ENCODE measurements at places on chromosomes 7 and 10.

DNA sequence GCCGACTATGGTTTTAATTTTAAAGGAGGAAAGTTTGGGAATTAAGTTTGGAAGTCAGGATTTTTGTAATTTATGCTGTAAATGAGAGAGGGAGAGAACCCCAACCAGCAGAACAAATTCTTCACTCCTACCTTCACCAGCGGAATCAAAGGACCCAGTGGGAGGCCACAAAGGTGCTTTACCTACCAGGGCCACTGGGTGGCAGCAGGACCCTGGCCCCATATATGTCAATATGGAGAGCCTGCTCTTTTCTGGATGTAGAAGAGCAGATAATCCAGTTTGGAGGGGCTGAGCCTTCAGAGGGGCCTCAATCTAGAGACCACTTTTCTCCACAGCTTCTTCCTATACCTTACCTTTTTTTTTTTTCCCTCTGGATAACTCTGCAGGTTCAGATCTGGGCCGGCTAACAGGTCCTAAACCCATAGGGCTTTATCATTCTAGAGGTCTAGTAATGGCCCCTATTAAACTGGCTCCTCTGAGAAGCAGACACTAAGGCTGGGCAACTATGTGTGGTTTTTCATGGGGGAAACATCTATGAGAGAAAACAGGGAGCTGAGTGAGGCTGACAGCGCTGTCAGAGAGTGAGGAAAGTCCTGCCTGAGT lies 8.5 kb upstream of the SCD start:
- DNase-seq, result no peak

- DNase-seq, result no peak
Measured at GRCh38 chr7:70498232-70498992, 633.5 kb upstream of the GALNT17 start.

- DNase-seq, result no peak
Measured at GRCh38 chr10:17029581-17030271, 99.9 kb downstream of the CUBN start.

DNA sequence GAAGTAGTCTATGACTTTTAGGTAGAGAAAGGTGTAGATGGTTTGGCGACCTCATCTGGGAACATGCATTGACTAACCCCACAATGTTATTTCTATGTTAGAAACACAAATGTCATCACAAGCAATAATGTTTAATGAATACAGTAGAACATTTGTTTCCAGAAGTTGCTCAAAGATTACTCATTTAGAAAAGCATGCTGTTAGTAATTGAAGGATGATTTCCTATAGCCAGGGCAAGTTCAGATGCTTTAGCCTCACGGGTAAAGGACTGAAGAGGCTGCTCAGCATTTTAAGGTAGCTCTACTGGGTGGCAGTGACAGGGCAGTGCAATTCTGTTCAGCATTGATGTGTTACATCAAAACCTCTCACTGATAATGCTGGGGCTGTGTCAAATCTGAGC lies 199.3 kb upstream of the FZD1 start:
- no peak for DNase-seq

- DNase-seq, result no peak
Measured at GRCh38 chr7:25181532-25181931, 46.8 kb downstream of the NPVF start.

GRCh38 chr10:132608511-132609195 lies 71.1 kb downstream of the INPP5A start:
- no peak for DNase-seq

DNA sequence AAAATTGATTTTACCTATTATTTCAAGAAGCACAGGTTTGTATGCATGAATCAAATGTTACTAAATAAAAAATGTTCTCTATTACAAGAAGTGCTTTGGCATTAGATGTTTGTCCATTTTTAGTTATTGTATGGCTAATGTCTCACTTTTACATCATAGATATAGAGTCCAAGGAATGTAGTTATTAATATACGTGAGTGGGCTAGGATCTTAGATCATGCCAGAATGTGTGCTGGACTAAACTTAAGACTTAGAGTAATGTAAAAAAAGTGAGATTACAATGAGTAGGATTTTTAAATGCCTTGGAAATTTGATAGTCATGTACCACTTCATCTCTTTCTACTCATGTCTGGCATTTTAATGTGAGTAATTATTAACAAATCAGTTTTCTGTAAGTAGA lies 196.6 kb downstream of the ARL4A start:
- no peak for DNase-seq

GRCh38 chr7:100875356-100875751 lies 451 bp downstream of the SRRT start:
- no peak for DNase-seq

DNA sequence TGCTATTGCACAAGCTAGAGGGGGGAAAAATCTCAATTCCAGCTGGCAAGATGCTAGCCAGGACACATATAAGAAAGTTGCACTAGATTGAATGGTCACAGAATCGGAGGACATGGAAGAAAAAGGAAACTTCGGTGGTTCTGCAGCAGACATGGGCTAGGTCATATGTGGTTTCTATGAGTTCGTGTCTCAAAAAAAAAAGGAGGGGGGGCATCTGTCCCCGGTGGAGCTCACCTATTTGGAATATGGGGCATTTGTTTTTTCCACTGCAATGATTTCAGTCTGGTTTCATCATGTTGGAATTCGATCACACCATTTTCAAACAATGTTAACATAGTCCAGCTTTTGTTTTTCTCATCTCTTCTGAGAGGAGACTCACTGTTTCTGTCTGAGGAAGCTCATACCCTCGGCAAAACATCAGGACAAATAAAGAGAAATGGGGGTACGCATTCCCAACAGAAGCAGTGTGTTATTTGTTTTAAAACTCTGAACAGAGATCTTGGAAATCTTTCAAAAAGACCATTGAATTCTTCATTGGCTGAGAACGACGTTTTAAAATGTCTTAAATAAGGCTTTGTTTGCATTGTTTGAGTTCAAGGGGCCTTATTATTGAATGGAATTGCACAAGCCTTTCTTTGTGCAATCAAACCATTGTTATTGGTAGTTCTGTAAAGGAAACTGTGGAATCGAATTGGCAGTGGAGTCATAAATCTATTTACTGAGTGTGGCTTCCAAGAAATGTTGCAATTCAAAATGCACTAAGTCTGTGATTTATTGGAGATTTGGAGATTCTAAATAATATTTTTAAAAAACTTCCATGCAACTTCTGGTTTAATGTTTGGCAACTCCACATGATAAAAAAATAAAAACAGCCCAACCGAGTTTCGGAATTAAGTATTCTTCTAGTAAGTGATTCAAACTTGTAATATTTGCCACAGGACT lies 173.2 kb downstream of the RTKN2 start:
- DNase-seq, result peak; percentile 69

DNA sequence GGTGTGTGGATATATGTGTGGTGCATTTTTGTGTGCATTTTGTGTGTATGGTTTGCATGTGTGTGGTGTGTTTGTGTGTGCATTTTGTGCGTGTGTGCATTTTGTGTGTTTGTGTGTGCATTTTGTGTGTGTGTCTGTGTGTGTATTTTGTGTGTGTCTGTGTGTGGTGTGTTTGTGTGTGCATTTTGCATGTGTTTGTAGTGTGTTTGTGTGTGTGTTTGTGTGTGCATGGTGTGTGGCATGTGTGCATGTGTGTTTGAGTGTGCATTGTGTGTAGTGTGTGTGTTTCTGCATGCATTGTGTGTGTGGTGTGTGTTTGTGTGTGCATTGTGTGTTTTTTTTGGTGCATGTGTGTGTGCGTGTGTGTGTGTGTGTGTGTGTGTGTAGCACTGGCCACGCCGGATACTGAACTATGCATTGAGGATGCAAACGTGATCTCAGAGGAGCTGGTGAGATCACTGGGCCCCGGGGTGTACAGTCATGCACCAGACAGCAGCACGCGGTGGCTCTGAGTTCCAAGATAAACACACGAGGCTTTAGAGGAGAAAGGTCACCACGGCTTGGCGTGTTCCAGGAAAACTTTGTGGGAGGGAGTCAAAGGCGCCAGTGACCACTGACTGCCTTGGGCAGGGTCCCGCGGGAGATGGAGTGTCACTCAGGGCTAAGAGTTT lies 106.6 kb upstream of the SHH start:
- DNase-seq, result no peak
